GM23248 (cell line): ENCODE measurements at places on chromosomes 7 and 10.

DNA sequence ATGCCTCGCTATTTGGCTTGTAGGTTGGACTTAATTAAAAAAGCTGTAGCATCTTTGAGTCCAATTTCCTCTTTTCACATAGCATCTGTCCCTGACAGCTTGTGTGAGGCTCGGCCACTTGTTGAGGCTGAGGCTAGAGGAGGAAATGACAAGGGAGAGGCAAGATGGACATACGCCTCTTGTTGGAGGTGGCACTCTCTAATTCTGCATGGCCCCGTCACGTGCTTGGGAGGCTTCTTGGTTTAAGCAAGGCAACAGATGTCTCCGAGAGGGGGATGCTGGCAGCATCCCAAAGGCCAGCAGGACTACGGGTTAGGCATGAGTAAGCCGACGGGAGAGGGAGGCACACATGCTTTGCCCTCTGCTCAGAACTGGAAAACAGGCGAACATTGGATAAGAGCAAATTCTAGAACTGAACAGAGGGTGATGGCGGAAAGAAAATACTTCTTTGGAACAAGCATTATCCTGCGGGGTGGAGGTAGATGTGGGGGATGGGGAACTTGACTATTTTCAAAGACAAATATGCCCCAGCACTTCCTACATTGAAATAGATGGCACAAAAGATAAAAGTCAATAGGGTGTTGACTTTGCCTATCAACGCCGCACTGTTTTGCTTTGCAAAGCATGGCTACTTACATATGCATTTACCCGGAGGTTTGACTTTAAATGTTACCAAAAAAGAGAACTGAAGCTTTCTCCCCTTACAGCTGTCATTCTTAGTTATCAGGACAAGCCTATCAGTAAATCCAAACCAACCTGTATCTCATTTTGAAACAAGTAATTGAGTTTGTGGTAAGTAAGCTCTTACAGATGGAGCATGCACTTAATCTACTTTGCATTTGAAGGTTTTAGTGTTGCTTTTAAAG, 94.8 kb downstream of the CHN2 start:
- DNase-seq = no peak

GRCh38 chr10:79299397-79300241, 47.6 kb upstream of the PPIF start:
- peak; percentile 97 for DNase-seq

- no peak for DNase-seq
These were observed 115.2 kb downstream of the TBXAS1 start for GRCh38 chr7:139944248-139944647.

DNA sequence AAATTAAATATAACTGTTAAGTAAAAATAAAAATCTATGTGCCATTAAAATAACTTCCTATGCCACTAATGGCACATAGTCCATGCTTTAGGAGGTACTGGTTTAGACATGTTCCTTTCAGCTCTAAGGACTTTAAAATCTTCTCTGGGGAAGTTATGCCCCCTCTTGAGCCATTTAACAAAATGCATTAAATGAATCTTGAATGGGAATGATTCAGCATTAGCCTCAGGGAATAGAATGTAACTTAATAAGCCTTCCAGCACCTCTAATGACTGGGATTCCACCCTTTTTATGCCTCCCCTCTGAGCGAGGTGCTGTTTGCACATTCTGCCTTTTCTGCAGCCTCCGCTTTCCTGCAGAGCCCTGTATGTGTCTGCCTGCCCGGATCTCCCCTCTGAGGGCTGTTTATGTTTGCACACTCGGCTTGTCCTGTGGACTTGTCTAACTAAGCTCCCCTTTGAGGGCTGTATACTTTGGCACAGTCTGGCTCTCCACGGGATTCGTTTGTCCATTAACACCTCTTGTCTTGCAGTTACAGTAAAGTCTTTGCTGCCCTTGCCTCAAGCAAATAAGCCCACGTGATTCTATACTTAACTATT, 108.4 kb upstream of the HPS1 start:
- DNase-seq = no peak

- no peak for DNase-seq
These were observed 531.3 kb downstream of the ATRNL1 start for GRCh38 chr10:115624448-115624847.

GRCh38 chr7:134470864-134471263, 12.0 kb upstream of the AKR1B1 start:
- DNase-seq = peak; percentile 80

DNA sequence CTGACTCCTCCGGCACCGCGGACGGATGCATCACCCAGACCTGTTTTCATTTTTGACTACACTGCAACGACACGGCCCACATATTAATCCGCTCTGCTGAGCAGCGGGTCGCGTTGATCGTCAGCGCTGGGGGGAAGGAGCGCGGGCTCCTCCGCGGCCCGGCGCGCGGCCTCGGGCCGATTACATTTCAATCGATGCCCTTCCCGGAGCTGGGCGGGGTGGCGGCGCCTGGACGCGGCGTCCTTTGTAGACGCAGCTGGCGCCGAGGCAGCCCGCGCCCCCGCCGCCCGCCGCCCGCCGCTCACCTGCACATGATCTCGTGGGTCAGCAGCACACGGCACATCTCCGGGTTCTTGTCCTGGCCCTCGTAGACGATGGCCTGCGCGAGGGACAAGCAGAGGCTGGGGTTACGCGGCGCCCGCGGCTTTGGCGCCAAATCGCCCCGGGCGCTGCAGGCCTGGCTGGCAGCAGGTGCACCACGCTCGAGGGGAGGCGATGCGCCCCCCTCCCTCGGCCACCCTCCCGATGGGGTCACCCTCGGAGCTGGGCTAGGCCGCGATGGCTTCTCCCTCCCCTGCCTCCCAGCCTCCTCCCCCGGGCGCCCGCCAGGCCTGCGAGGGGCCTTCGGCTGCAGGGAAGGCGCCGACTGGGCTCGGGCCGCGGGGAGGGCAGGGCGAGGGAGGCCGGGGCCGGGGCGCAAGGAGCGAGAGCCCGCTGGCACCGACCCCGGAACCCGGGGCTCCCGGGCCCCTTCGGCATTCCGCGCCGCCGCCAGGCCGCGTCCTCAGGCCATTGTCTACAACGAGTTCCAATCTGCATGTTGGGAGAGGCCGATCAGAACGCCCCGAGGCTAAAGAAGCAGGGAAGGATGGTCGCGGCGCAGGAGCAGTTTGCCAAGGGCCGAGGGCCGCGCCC, 5.2 kb downstream of the EBF3 start:
- DNase-seq = no peak

GRCh38 chr7:110888641-110889040, 202.3 kb upstream of the LRRN3 start:
- no peak for DNase-seq

- peak; percentile 42 for DNase-seq
These were observed 98.2 kb upstream of the KAT6B start for GRCh38 chr10:74728225-74728624.

DNA sequence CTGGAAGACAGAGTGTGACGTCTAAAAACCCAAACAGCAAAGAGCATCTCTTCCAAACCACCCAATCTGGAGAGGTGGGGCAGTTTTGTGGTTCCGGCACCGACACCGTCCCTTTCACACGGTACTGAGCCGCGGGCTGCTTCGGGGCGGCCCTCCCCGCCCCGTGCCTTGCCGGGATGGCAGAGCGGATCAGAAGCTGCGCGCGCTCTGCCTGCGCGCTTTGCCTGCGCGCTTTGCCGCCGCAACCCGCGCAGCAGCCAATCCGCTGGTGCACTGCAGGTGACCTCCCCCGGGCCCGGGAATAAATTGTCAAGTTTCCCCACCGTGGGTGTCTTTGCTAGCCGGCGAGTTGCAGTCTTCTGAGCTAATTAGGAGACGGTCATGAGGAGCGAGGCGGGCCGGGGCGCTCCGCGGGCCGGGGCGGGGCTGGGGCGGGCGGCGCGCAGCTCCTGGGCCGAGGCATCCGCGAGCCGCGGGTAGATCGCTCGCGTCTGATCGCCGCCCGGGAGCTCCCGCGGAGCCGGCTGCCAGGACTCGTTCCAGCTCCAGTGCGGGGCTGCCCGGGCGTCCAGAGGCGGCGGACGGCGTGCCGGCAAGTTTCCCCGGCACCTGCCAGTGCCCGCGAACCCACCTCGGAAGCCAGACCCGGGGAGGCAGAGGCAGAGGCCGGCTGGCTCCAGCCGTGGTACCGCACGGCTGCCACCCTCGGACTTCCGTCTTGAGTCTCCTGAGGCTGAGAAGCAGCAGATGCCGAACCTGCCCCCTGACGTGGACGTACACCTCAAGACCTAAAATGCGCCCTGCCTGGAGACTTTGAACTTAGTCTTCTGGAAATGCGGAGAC, 536.0 kb upstream of the GALNT17 start:
- peak; percentile 31 for DNase-seq

GRCh38 chr7:27972276-27972675, 208.3 kb downstream of the JAZF1 start:
- DNase-seq = no peak

- no peak for DNase-seq
These were observed 160.9 kb downstream of the OAT start for GRCh38 chr10:124257781-124258180.

GRCh38 chr10:121854809-121855445, 72.9 kb downstream of the ATE1 start:
- DNase-seq = no peak

GRCh38 chr7:150866932-150867564, 14.7 kb downstream of the AOC1 start:
- no peak for DNase-seq

DNA sequence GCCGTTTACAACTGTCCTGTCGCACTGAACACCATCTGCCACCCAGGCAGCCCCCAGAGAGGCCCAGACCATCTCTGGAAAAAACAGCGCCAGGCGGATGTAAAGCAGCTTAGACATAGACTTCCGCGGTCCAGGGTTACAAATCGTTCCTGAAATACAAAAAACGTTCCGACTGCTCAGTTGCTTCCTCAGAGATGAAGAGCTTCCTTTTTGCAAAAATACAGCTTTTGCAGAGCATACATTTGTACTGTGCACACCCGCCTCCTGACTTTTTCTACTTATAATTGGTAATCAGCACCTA, 11.4 kb downstream of the DAGLB start:
- no peak for DNase-seq

GRCh38 chr7:100894860-100895700, 608 bp downstream of the ACHE start:
- DNase-seq = peak; percentile 48

DNA sequence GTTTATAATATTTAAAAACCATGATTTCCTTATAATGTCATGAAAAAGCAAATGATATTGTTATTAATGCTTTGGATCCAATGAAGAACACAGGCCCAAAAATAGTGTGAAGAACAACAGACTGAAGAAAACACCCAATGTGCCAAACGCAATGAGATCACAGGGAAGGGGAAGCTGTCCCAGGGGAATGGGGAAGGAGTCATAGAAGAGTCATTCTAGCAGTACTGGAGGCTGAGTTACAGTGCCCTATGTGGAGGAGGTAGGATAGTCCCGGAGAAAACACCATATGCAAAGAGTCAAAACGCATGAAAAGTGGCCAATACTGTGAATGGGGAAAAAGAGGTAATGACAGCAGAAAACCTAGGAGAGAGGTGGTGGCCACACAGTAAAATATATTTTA, 50.9 kb downstream of the TPK1 start:
- DNase-seq = peak; percentile 67

DNA sequence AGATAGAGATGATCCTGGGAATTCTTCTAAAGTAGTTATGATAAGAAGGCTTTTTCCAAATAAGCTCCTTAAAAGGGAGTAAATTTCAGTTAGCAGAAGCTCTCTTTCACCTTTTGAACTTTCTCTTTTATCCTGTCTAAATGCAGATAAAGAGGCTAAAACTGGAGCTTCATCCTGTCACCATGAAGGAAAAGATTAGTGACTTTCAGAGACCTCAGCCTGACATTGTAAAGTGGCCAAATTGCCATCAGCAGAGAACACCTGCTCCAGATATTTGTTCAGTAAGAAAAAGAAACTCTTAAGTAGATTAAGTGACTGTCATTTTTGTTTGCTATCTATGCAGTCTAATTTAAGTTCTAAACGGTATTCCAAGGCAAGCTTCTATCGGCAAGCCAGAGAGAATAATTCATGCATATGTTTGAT, 18.3 kb downstream of the VWDE start:
- no peak for DNase-seq

DNA sequence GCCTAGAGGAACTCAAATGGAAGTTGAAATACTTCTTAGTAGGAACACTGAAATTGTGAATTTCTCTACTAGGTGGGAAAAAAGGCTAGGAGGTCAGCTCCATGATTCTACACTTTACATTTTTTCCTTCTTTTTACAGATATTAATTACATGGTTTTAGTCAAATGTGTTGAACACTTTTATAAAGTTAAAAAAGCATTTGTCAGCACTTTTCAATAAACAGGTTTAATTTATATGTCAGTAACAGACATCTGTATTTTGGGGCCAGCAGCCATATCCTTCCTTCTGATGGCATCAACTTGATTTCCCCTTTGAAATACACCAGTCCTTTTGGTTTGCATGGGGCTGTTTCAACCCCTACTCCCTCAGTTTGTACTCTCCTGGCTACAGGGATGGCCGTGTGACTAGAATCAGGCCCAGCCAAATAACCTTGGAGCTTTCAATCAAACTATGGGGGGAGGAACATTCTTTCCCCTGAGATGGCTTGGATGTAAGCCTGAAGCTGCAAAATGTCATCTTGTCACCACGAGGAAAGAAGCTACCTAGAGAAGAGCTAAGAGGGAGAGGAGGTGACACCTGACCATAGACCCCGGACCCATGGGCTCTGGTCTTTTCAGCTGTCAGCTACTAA, 171.0 kb upstream of the NEBL start:
- DNase-seq = no peak

DNA sequence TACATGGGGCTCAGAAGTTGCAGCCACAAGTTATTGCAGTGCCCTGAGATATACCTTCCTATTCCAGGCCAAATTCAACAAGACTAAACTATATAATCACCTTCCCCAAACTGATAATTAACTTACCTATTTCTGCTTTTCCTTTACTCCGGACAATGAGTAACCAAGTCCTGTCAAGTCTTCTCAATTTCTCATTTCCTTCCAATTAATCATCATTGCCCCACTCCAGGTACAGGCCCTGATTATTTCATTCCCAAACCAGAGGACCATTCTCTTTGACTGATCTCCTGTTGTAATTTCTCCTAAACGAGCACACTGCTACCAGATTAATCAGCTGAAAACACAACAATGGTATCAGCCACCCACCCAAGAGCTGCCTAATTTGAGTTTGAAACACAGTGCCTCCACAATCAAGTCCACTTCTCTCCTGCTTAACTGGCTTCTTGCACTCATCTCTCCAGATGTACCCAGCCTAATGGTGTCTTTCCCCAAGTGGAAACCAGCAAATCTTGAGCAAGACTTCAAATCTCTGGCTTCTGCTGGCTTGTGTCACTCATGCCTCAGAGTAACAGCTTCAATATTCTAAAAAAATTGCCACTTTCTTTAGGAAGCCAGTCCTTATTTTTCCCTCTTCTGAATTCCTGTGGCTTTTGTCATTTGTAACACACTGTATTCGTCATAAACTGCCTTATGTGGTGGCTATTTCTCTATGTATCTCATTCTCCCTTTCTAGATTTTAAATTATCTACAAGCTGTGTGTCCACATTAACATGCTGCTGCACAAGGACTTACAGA, 89.1 kb downstream of the CDK6 start:
- DNase-seq = peak; percentile 65

GRCh38 chr10:124282326-124282725, 136.4 kb downstream of the OAT start:
- no peak for DNase-seq

- no peak for DNase-seq
These were observed 3.7 kb downstream of the ITPRIP start for GRCh38 chr10:104334561-104334960.
